ENCODE measurements at places on chromosomes 3 and 15.

DNA sequence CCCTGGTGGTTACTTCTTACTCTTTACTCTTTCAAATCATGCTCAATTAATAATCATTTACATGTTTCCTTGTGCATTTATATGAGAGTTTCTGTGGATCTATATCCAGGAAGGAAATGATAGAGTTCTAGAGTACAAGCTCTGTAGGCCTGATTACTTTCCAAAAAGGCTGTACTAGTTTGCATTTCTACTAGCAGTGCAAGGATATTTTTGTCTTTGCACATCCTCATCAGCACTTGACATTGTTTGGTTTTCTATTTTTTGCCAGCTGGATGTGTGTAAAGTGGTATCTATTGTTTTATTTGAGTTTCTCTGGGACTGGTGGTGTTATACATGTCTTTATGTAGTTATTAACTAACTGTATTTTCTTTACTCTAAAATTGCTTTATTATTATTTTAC is 19.6 kb upstream of the SLC7A14 start:
- DNase-seq = no peak

DNA sequence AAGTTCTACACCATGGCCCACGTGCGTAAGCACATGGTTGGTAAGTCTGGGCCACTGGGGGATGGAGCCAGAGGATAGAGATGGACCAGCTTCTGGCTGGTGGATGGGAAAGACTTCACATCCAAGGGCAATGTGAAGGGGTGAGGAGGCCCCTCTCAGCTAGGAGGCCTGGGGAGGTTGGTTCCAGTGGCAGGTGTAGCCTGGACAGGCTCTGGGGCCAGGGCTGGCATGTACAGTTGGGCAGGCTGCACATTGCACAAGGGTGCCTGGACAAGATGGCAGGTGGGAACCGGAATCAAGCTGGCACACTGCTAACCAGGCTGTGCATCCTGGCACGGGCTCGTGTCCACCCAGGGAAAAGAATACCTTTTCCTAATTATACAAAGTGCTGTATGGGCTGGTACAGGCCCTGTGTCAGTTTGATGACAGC is 8.1 kb downstream of the ZBTB47 start:
- no peak for DNase-seq

DNA sequence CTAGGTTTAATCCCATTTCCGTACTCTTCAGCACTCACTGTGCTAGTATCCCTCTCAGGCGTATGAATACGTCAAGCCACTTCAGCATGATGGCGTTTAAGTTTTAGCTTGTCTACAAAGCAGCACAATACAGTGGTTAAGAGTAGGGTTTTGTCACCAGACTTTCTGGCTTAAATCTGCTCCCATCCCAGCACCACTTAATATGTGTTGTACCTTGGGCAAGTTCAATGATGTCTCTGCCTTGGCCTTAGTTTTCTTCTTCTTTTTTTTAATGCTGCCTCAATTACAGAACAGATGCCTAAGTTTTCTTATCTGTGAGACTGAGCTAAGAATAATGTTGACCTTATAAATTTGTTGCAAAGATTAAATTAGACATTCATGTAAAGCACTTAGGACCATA is 152.9 kb upstream of the CTDSPL start:
- no peak for DNase-seq

DNA sequence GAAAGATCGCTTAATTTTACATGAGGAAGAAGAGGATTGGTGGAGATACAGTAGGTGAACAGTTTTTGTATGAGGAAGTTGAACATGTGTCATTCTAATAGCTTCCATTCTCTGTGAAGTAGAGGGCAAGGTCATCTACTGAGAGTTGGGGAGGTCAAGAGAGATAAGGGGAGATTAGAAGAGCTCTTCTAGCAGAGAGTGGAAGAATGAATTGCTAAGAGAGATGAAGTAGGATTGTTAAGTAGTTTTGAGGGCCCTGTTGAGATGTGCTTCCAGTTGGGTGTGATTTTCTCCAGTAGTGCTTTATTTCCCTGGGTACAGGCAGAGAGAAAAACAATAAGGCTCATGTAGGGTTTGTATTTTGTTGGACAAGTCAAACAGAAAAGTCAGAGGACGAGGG is 5.2 kb downstream of the OPA1 start:
- no peak for DNase-seq

DNA sequence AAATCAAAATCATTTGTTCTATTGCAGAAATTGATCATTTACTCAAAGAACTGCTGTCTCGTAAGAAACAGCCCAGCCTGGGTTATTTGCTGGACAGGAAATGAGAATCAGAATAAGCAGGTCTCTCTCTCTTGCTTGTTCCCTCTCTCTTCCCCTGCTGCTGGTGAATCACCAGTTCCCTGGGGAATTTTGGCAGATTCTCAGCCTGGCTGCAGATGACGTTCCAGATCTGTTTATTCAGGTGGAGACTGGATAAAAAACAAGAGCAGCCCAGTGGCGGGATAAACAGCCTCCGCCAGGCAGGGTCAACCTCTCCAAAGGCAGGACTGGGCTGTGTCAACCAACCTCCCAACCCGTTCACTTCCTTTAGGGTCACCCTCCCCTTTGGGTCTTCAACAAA is 72.1 kb downstream of the LRIG1 start:
- no peak for DNase-seq

DNA sequence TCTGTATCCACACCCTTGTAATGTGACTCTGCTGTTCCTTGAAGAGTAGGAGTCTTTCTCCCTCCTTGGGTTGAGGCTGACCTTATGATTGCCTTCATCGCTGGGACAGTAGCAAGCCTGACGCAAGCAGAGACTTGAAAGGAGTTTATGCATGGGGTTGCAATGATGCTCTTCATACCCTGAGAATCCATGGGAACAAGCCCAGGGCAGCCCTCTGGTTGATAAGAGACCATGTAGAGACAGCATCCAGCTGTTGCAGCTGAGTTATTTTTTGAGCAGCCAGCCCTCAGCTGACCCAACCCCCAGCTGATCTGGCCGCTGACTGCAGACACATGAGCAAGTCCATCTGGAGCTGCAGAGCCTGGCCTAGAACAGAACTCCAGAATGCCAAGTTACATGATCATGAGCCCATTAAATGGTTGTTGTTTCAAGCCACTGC is 60.6 kb upstream of the ARNT2 start:
- DNase-seq = no peak

DNA sequence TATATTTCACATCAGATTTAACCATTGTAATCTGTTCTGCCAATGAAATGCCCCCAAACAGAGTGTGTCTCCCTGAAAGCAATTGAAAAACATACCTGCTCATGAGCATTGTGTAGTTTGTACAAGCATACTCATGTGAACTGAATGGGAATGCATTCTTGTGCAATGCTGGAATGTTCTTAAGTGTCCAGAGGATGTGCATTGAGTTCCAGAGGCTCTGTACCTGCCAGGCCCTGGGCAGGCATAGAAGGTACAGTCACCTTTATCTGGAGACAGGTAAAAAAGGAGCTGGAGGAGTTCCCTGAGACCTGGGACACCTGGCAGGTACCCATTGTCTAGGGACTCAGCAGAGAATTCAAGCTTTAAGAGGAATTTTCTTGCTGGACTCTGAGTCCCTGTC is 2.8 kb downstream of the MRAS start:
- no peak for DNase-seq

DNA sequence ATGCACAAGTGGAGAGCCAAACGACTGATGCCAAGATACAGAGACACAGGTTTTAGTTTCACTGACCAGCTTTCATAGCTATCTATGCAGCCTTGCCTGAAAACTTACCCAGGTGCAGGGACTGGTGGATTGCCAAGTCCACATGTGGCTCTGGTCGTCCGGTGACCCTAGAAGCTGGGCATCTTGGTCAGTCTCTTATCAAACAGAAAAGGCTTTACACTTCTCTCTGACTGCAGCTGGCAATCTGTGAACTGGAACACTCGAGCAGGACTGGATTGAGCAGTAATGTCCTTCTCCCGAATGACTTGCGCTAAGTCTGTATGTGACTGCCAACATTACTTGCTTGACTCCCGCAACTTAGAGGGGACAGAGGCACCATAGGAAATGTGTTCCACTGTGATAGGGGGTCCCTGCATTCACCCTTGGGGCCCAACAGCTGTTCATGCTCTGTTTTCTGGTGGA is 63.0 kb upstream of the SIAH2 start:
- DNase-seq = no peak

- no peak for DNase-seq
These were observed 74.9 kb downstream of the DPH6 start for GRCh38 chr15:35471024-35471423.

- DNase-seq = no peak
These were observed 21.3 kb downstream of the PRR23A start for GRCh38 chr3:138984816-138985215.

DNA sequence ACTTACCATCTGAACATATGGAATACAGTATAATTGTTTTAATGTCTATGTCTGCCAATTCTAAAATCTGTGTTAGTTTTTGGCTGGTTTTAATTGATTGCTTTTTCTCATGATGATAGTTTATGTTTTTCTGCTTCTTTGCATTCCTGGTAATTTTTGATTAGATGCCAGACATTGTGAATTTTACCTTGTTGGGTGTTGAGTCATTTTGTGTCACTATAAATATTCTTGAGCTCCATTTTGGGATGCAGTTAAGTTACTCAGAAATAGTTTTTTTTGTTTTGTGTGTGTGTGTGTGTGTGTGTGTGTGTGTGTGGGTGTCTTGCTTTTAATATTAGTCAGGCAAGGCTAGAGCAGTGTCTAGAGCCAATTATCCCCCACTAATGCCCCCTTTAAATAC is 818.8 kb upstream of the NR2F2 start:
- DNase-seq = no peak

Data from NCI-H2227 treated with DMSO at 0.1 percent for 48 hours (cell line).